Natural killer cell (primary cell): ENCODE measurements at places on chromosomes 6 and 20. TPM values are rescaled to one million over a fixed set of nuclear protein-coding genes. Genes with fewer than 3 reads are reported as not detected.

HS3ST5 gene
- not detected for total RNA-seq

SRSF3 gene
- 445 TPM for total RNA-seq

BRD2 gene
- 653 TPM for total RNA-seq

AVP gene
- total RNA-seq: not detected

RSPO4 gene
- total RNA-seq: 0.09 TPM

EEF1A2 gene
- total RNA-seq: 0.14 TPM

CASS4 gene
- total RNA-seq: 13.4 TPM

PPP1R3G gene
- total RNA-seq: not detected

DUSP15 gene
- total RNA-seq: not detected

WFDC12 gene
- not detected for total RNA-seq

TUBB gene
- total RNA-seq: 127 TPM

SALL4 gene
- 0.42 TPM for total RNA-seq

OOEP gene
- total RNA-seq: not detected

ANGPT4 gene
- total RNA-seq: not detected

SLC17A4 gene
- total RNA-seq: not detected

ARHGAP40 gene
- not detected for total RNA-seq

PREX1 gene
- 382 TPM for total RNA-seq
